Activated CD4-positive, alpha-beta T cell treated with anti-CD3 and anti-CD28 coated beads, Interleukin-2, amount 10 ng/mL, durations not matched to agents 7 days and 5 days (primary cell): ENCODE measurements at places on chromosomes 7 and 10.

- no peak for DNase-seq
These were observed 94.9 kb upstream of the MKI67 start for GRCh38 chr10:128221117-128221516.

GRCh38 chr10:338171-339037, 203.1 kb downstream of the ZMYND11 start:
- DNase-seq, result no peak

GRCh38 chr7:125173571-125173970, 243.9 kb upstream of the POT1 start:
- DNase-seq, result no peak

DNA sequence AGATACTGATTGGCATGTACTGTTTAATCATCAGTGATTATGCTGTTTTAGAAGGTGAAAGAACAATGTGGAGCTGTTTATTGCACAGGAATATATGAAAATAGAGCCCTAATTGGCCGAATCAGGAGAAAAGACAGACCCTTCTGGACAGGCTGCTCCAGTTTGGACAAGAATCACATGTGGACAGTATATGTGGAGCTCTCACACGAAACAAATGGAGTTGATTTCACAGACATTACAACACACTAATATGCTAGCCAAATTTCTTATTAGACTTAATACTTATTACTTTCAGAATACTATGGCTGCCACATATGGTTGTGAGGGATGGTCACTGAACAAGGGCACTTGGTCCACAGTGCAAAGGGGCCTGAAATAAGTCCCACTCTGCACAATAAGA, 15.5 kb downstream of the TWIST1 start:
- no peak for DNase-seq

- DNase-seq, result no peak
These were observed 286.4 kb upstream of the MEOX2 start for GRCh38 chr7:15972862-15973275.

GRCh38 chr10:125123476-125124114, 36.8 kb downstream of the CTBP2 start:
- no peak for DNase-seq

DNA sequence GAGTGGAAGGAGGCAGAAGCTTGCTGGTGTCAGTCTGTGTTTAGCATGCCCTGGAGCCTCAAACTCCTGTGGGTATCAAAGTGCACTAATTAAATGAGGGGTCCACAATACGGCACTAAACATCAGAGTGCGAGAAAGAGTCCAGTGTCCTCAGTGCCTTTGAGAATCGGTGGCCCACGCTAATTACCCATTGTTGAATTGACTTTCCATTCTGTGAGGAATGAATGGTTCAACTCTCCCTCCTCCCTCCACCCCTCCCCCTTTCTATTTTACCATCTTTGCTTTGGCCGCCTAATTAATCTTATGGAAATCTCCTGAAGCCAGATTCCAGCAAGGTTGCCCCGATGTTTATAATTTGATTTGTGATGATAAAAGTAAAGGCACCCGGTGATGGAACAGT, 217.8 kb downstream of the TFEC start:
- no peak for DNase-seq
